Stimulated activated CD4-positive, alpha-beta T cell treated with anti-CD3 and anti-CD28 coated beads, Interleukin-15, amount 100 ng/mL, for 1 hour (primary cell): ENCODE measurements at places on chromosomes 4 and X.

DNA sequence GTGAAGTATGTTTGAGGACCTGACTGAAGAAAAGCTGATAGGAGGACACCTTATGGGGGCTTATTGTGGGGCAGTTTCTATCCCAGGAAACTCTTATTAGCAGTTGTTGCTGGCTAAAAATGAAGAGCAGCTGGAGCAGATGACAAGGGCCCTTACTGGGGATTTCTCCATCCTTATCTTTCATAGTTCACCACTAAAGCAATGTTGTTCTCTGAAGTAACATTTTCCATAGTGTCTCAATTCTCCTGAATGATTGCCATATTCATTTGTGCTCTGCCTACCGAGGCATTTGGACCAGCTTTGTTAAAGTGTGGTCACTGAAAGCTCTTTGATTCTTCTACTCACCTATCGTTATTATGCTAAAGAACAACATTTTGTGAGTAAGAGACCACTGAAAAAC is 7.7 kb downstream of the ENOX2 start:
- no peak for DNase-seq

DNA sequence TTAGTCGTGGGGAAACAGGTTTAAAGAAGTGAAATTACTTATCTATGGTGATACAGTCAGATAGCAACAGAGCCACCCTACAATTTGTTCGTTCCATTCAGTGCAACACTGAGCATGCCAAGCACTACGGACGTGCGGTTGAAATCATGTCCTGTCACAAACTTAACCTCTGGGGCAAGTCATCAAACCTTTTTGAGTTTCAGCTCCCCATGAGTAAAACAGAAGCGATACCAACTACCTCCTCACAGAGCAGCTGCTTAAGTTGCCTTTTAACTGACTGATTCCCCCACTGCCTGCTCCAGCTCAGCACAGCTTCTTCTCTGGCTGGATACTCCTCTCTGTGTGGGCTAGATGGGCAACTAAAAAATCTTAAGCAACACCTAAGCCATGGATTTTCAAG is 36.0 kb downstream of the LHFPL1 start:
- no peak for DNase-seq

GRCh38 chr4:131388277-131388676 is 1760.8 kb upstream of the PCDH10 start:
- no peak for DNase-seq

GRCh38 chr4:159593681-159594080 is 490.8 kb downstream of the RAPGEF2 start:
- no peak for DNase-seq

GRCh38 chr4:169238445-169238844 is 32.3 kb downstream of the SH3RF1 start:
- DNase-seq: no peak
